ENCODE measurements at places on chromosomes 1 and 21.

GRCh38 chr1:235068158-235069121, 60.2 kb downstream of the TOMM20 start:
- ATAC-seq, result no peak

DNA sequence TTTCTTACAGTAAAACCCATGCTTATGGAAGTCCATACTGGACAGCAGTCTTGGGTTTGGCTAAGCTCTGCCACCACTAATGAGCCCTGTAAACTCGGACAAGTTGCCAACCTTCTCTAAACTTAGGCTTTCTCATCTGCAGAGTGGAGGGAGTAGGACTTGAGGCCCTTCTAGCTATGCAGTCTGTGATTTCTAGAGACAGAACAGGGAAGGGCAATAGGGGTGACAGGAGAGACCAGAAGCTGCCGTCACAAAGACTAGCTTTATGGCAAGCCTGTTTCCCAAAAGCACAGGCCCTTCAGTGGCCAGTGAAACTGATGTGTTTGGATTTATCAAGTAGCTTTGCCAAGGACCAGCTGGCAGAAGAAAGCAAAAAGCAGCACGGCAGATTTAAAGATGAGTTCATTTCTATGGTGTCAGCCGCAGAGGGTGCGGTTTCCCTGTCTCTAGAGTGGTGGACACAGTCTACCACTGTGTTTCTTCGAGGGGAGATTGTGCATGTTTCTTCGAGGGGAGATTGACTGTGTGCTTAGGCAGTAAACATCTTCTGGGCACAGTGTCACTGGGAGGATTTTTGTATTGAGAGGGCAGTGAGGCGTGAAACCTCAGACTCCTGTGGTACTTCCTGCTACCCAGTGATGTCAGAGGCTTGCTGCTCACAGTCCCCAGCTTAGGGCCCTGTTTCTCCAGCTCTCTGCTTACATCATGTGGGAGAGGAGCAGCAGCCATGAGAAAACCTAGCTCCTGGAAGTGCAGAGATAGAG, 119.0 kb downstream of the ROR1 start:
- peak; percentile 48 for ATAC-seq

- no peak for ATAC-seq
Measured at GRCh38 chr1:200899451-200899915, 4.8 kb downstream of the INAVA start.

- ATAC-seq, result peak; percentile 70
Measured at GRCh38 chr1:27659497-27660299, 12.3 kb downstream of the IFI6 start.

DNA sequence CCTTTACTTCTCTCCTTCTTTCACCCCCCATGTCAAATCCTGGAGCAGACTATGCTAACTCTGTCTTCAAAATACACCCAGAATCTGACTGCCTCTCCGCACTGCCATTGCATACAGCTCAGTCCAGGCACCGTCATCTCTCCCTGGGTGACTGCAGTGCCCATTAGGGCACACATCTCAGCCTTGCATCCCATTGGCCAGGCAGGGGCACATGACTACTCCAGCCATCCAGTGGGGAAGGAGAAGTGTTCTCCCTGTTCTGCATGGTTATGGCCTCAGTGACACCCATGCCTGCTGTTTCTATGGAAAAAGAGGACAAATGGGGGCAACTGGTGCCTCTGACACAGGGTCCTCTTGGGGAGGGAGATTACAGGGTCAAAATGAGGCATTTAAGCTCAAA, 270.5 kb downstream of the MATN1 start:
- no peak for ATAC-seq

GRCh38 chr1:86705665-86705985, 1.2 kb downstream of the SH3GLB1 start:
- no peak for ATAC-seq

DNA sequence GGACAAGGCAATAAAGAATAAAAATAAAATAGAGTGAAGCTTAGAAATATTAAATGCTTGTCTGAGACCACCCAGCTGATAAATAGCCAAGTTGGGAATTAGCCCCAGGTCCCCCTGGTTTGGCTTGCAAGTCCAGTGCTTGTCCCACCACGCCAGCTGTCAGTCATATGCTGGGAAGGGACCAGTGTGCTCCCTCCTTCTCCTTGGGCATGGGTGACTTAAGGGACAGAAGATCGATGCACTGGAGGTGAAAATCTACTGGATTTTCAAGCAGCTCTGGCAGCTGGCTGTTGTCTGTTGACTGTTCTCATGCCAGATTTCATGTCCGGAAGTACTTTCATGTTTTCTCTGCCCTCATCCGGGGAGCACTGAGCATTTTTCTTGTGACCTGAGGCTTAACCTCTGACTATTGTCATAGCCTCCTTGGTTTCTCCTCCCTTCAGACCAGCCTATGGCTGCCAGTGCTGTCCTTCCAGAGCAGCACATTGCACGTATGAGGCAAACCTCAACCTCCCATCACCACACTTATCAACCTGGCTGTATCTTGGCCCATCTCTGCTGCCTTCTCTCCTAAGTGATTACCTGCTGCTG, 12.4 kb downstream of the LMOD1 start:
- ATAC-seq, result no peak

GRCh38 chr1:220696226-220696862, 6.2 kb downstream of the C1orf115 start:
- no peak for ATAC-seq

GRCh38 chr1:64624808-64625207, 120.1 kb upstream of the RAVER2 start:
- ATAC-seq, result no peak

GRCh38 chr1:39694026-39694425, 2.8 kb upstream of the HPCAL4 start:
- ATAC-seq, result no peak

GRCh38 chr1:151949371-151950193, 40.3 kb upstream of the THEM4 start:
- no peak for ATAC-seq

DNA sequence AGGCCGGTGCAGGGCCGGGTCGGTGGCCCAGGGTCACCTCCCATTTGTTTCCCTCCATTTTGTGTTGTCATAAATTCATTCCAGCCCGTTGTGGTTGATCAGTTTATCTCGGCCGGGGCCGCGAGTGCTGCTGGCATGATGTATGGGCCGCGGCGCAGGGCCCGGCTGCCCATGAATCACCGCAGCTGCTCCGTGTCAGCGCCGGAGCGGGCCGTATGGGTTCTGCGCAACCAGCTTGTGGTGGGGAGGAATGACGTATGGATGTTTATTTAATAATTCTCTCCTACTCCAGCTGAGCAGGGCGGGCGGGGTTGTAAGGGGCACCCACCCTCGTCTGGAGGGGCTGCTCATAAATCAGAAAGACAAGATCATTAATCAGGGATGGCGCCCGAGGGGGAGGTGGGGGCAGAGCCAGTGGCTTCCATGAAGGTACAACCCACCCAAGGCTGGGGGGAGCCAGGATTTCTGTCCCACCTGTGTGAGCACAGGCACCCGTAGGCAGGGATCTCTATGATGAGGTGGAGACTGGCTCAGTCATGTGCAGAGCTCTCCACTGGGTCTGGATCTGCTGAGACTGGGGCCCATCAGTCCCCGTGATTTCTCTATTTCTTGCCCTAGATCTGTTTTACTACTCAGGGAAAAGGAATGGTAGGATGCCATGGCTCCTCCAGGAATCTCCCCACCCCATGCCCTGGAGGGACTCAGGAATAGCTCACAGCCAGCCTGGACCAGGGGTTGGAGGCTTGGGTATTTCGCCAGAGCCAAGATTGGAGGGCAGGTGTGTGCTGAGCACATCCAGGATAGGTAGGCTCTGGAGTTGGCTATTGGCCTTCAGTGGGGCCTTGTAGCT, 27.8 kb downstream of the TMEM53 start:
- no peak for ATAC-seq

DNA sequence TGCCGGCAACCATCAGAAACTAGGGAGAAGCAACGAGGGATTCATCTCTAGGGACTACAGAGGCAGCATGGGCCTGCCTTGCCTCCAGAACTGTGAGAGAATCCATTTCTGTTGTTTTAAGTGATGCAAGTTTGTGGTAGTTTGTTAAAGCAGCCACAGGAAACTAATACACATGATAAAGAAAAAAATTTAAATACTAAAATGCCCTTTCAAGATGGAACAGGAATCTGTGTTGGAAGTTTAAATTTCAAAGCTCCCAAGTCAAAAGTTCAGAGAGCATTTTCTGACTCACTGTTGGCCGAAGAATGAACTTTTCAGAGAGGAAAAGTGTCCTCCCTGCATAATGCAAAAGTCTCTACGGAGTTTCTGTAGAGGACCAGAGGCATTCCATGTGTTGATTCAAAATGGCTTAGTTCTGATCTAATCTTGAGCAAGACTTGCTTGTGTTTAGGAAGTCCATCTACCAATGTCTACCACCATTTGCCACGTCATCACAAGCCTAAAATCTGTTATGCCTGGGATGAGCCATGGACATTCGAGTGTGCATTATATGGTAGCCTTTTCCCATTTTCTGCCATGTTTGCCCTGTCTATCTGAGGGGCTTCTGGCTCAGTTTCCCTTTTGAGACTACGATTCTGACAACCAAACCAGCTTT, 22.4 kb upstream of the ARHGAP29 start:
- no peak for ATAC-seq

DNA sequence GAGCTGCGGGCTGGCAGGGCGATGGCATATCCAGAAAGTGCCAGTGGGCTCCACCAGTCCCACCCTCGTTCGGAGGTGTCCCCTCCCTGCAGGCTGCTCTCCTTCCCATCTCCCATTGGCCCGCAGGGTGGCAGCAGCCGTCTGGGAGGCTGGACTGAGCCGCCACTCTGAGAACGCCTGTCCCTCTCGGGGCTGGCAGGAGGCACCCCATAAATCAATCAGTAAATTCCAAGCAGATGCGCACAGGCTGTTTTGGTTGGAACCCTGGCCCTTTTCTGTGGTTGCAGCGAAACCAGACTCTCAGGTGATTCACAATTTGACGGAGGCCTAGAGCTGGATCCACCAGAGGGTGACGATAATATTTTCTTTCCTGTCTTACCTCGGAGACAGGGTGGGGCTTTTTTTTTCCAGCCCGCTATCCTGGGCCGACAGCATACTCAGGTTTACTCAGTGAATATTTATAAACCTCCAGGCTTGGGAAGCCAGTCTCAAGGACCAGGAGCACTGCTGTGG, 99.7 kb downstream of the GLIS1 start:
- no peak for ATAC-seq

DNA sequence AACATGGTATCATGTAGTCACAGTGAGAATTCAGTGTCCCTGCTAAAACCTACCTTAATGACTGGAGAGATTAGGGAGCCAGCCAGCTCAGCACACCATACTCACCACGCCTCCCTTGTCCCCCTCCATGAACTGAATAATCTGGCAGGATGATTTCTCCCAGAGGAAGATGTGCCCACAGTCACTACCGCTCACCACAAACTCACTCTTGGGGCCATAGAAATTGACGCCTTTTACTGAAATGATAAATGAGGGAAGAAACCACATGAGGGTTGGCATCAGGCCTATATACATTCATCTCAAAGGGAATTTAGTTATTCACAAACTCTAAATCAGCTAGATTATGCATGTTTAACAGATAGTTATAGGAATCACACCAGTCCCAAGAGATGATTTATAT, 17.4 kb downstream of the PEA15 start:
- ATAC-seq, result no peak

- no peak for ATAC-seq
Measured at GRCh38 chr1:158212320-158212719, 31.6 kb downstream of the CD1D start.

GRCh38 chr1:15172405-15173259, 19.1 kb downstream of the TMEM51 start:
- no peak for ATAC-seq

DNA sequence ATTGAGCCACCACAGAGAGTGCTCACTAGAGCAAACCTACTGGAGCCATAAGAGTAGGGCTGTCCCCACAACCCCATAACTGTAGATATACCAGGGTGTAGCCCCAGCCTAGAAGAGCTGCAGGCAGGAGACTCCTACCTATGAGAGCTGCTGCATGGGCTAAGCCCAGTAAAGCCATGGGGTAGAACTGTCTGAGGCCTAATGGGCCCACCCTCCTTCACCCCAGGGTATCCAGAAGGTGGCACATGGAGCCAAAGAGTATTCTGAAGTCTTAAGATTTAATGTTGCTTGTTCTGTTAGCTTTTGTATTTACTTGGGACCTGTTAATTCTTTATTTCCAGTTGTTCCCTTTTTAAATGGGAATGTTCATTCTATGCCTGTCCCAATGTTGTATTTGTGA, 1193.7 kb upstream of the ADGRL2 start:
- no peak for ATAC-seq

GRCh38 chr1:2934156-2934540, 87.1 kb upstream of the ACTRT2 start:
- ATAC-seq, result no peak

GRCh38 chr1:74380252-74380651, 132.2 kb downstream of the LRRC53 start:
- no peak for ATAC-seq

GRCh38 chr21:15966231-15966630, 236.4 kb downstream of the USP25 start:
- no peak for ATAC-seq

- ATAC-seq, result no peak
Measured at GRCh38 chr1:10249808-10250457, 39.6 kb downstream of the KIF1B start.

DNA sequence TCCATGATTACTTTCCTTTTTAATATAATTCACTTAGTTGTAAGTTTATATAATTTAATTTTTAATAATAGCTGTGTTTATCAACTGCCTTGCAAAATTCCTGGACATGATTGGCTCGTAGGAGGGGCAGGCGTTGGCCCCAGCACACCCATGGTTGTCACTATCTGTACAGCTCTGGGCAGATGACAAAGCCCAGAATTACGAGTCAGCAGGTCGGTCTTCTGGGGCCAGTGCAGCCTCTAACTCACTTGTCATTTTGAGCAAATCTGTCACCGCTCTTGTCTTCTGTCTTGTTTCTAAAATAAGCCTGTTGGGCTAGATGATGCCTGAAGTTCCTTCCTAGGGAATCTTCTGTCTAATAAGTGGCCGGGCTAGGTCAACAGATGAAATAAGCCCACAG, 21.4 kb upstream of the LRRC38 start:
- ATAC-seq, result no peak

DNA sequence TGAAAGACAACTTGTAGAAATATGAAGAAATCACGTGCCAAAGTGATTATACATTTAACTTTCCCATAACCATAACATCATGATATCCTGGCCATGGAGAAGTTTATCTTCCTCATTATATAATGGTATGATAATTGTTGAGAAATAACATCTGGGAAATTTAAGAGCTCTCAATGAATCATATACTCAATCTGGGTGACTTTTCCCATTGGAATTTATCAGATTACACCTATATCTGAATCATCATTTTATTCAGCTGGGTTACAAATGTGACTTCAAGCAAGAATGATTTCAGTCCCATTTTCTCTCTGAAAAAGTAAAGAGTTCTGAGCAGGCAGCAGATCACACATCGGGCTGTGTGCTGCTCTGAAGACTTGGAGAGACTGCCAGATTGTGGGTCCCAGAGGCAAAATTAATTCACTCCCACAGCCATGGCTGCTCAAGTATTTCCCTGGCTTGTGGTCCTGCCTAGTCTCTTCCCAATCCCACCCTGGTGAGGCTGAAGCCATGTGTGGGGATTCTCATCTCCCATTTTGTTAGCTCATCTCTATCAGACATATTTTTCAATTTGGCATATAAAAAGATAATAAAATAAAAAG, 278.0 kb downstream of the MRPL39 start:
- ATAC-seq, result no peak

GRCh38 chr1:6037338-6037762, 8.3 kb upstream of the KCNAB2 start:
- ATAC-seq, result no peak

Measured in activated CD4-positive, CD25-positive, alpha-beta regulatory T cell treated with anti-CD3 and anti-CD28 coated beads, Interleukin-2, amount 50 U/mL, for 24 hours (primary cell).